Esophagus muscularis mucosa (tissue), 4 donors: ENCODE measurements at places on chromosomes 13 and 19. TPM values are rescaled to one million over a fixed set of nuclear protein-coding genes. Genes with fewer than 3 reads are reported as not detected.

- DNase-seq, result no peak
Observed at GRCh38 chr13:108325863-108326262, 56.3 kb downstream of the TNFSF13B start.

- DNase-seq, result no peak
Observed at GRCh38 chr19:6417713-6418561, 6.7 kb downstream of the KHSRP start.

GRCh38 chr13:70162141-70162540, 53.9 kb upstream of the KLHL1 start:
- DNase-seq, result no peak

DNA sequence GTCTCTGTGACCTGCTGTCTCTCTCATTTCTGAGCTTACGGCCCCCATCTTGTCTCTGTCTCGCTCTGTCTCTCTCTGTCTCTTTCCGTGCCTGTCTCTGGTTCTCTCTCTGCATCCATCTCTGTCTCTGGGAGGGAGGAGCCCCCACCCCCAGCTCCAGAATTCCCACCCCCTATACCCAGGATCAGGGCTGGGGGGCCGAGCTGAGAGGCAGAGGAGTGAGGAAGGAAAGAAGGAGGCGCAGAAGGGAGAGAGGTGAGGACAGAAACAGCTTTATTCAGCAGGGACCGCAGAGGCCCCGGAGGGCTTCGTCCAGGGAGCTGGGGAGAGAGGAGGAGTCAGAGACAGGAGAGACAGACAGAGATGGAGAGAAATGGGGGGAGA, 14.0 kb downstream of the JOSD2 start:
- no peak for DNase-seq

DNA sequence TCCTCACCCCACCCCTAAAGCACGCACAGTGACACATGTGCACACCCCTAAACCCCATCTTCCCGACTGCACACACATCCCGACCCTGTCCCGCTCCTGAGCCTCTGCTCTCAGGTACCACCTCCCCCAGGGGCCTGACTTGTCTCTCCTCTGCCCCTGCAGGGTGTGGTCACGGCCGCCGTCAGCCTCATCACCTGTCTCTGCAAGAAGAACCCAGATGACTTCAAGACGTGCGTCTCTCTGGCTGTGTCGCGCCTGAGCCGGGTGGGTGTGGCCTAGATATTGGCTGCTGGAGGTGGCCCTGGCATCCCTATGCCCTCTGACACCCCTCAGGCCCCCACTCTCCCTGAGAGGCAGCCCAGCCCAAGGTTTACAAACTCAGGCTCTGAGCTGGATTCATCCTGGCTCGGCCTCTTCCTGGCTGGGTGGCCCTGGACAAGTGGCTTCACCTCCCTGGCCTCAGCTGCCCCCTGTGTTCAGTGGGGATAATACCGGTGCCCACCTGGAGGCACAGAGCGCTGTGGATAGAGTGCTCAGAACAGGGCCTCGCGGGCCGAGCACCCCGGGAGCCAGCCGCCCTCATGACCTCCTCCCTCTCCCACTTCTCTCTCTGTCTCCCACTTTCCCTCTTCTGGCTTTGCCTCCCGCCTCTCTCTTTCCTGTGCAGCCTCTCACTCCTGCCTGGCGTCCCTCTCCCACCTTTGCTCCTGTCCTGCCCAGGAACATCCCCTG, 20.1 kb downstream of the FUZ start:
- DNase-seq, result no peak

- no peak for DNase-seq
Observed at GRCh38 chr19:34393629-34394028, 10.6 kb upstream of the PDCD2L start.

DNA sequence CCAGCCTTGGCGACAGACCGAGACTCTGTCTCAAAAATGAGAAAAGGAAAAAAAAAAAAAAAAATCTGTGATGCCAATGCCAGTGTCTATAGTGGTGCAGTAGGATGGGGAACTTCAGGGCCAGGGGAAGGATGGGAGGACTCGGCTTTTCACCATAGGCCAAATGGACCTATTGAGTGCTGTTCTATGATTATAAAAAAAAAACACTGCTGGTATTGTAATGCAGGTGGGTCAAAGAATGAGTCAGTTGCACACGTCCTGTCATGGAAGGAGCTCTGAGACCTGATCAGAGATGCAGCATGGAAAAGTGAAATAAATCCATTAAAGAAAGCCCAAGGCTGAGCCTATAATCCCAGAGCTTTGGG, 7.0 kb downstream of the DNAJB1 start:
- DNase-seq, result no peak

Gene NTN5
- total RNA-seq, result not detected
